ENCODE measurements at places on chromosomes 12 and 14.

DNA sequence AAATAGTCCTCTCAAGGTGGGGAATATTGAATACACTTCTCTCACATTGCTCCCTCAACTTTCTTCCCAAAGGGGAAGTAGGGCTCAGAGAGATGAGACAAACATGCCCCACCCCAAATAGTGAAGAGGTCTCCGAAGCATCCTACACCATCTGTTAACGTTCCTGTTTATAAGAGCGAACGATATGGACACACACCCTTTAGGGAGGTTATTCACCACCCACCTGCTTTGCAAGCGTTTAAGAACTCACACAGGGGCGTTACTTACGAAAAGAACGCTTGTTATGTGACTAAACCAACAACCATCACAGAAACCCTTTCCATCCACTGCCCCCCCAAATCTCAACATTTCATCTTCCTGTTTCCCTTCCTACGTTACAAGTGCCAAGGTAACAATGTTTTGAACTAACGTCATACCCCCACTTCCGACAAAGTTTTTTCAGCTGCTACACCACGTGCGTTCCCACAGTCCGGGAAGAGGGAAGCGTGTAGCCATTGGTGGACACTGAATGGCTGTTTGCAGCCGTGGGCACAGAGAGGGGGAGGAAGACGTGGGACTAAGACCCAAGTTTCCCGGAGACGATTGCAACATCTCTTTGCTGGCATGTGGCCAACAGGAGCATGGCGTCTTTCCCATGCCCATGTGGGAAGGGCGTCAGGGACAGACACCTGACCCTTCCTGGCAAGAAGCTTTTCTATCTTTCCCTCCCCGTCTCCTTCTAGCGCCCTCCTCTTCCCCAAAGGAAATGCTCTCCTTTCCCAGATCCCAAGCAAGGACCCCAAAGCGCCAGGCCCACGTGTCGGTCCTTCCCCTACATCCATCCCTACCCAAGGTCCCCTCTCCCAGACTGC is 1.2 kb downstream of the YBX3 start:
- DNase-seq = peak; percentile 81

GRCh38 chr12:570921-571794 is 92.1 kb downstream of the NINJ2 start:
- DNase-seq = peak; percentile 58

DNA sequence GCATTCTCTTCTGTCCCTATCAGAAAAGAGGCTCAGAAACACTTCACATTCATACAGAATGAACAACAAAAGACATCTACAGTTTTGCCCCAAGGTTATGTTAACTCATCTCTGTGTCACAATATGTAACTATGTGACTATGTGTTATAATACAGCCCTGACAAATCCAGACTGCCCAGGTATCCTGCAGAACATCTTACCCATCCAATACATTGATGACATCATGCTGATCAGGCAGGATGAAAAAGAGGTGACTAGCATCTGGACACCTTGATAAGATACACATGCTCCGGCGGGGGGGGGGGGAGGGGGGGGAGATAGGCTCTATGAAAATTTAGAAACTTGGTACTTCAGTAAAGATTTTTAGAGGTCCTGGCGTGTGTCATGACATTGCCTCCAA is 8.3 kb upstream of the GNS start:
- no peak for DNase-seq

DNA sequence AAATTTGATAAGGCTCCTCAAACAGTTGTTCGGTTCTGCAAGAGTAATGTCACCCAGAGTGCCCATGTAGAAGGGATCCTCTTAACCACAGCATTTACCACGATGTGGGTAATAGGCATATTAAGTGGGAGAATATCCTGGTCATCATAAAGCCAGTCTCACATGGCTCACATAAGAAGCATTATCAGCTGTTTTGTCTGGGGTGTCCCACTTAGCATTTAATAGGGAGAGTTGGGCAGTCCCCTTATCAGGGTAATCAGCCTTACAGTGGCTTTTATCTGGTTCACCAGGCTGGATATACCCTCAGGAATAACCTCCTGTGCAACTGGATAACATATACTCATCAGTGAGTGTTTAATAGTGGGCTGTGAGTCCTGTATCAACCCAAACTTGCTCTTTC is 12.9 kb upstream of the TMEM263 start:
- DNase-seq = no peak

DNA sequence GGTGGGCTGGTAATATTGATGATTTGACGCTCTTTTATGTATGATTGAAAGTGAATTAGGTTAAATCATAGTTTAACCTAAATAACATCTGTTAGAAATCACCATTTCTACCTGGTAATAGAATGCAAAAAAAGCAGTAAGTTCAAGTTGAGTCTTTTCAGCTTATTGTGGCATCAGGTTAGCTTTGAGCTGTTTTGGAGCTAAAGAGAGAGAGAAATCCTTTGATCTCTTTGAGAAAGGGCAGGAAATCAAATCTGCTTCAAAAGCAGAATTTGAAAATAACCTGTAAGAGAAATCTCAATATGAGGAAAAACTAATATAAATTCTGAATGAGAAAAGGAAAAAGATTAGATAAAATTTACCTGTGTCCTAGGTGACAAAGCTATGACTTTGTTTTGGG is 62.2 kb downstream of the CKB start:
- no peak for DNase-seq

- DNase-seq = no peak
Observed at GRCh38 chr12:82857911-82858533, 171.3 kb downstream of the TMTC2 start.

DNA sequence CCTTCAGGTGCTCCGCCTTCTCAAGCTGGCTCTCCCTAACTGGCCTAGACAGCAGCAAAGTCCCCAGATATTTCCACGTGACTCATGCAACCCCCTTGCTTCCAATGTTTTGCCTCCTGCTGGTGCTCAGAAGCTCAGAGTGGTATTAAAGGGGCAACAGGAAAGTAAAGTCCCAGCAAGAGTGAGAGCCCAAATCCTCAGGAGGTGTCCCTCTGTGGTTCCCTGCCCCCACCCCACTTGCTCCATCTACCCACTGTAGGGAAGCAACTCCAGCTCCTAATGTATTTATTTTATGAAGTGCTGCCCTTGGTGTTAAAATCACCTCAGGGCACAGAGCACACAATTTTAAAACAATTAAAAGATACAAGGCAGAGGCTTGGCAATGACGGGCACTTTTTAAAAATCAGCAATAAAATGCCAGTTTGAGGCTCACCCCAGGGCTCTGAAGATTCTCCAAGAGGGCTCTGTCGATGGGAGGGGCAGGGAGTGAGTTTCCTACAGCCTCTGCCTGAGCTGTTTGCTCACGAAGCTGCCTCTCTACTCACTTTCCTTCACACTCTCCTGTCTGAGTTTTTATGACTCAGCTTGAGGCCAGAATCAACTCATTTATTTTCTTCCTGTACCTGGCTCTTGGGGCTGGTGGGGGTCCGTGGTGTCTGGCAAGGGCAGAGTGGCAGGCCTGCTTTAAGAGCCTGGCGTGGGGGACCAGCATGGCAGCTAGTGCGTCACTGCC is 81.9 kb upstream of the MAX start:
- DNase-seq = no peak

DNA sequence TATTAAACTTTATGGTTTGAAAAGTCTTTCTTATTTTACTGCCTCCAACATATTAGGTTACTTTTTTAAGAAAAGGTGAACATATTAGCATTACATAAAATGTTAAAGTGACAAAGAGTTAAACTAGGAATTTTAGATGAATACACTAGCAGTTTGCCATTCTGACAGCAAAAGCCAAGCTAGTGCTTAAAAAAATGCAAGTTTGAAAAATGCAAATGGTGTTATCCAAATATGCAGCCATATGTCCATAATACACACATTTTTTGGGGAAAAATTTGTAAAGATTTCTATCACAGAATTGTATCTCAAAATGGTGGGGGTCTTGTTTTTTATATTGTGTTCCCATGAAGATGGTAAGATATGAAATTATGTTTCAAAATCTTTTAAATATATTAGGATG is 466.1 kb downstream of the FOXG1 start:
- no peak for DNase-seq

- peak; percentile 83 for DNase-seq
Observed at GRCh38 chr12:123126294-123127181, 24.4 kb downstream of the PITPNM2 start.

DNA sequence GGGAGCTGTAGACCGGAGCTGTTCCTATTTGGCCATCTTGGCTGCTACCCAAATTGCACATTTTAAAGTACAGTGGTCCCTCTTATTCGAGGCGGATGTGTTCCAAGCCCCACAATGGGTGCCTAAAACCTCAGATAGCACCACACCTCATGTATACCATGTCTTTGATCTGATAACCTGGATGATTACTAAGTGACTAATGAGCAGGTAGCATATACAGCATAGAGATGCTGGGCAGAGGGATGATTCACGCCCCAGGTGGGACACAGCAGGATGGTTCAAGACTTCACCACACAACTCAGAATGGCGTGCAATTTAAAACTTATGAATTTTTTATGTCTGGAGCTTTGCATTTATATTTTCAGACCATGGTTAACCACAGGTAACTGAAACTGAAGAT is 255.0 kb downstream of the AKAP6 start:
- DNase-seq = no peak

- no peak for DNase-seq
Observed at GRCh38 chr12:13374793-13375192, 178.3 kb downstream of the EMP1 start.

- DNase-seq = no peak
Observed at GRCh38 chr12:13937735-13938134, 43.7 kb downstream of the GRIN2B start.

All from HepG2 (cell line).